ENCODE measurements at places on chromosomes 1 and 21.
A peak's percentile ranks its signal among the peaks of the same experiment; 100 is the strongest.

DNA sequence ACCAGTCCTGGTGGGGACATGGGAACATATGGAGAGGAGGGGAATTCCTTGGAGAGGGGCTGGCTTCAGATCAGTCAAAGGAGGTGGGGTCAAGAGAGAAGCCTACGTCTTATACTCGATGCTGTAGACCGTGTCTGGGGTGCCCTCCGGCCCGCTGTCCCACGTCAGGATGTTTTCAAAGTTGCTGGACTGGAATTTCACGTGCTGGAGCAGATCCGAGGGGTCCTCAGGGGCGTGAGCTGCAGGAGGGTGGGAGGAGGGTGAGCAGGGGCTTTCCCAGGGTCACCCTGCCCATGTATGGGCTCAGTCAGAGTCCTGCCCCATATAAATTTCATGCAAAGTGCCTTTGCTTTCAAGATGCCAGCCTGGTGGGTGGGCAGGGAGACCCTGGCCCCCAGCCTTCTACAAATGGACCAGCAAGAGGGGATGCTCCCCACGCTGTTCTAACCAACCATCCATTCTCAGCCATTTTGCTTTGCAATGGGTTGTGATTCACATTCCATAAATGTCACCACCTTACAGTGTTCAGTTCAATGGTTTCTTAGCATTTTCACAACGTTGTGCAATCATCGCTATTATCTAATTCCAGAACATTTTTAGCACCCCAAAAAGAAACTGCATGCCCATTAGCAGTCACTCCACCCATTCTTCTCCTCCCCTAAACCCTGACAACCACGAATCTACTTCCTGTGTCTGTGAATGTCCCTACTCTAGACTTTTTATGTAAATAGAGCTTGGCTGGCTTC, 4.3 kb downstream of the IL22RA1 start:
- no peak for ATAC-seq

DNA sequence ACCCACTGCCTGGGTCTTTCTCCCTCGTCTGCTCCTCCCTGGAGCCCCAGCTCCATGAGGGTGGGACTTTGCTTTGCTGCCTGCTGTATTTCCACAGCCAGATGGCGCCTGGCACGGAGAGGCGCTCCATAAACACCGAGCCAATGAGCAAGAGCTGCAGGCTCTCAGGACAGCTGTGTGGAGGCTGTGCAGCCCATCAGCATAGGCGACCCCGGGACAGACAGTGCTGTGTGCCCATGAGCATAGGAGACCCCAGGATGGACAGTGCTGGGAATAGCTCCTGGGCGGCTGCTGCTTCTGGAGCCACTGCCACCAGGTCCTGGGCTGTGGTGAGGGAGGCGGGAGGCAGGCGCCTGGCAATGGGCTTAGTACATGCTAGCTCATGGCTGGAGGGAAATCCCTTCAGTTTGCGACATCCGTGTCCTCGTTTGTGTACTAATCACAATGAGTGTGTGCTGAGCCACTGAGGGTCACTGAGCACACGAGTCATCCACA, 29.2 kb downstream of the CEP104 start:
- no peak for ATAC-seq

- ATAC-seq: no peak
These were observed 199.1 kb downstream of the SLC45A1 start for GRCh38 chr1:8516793-8517556.

DNA sequence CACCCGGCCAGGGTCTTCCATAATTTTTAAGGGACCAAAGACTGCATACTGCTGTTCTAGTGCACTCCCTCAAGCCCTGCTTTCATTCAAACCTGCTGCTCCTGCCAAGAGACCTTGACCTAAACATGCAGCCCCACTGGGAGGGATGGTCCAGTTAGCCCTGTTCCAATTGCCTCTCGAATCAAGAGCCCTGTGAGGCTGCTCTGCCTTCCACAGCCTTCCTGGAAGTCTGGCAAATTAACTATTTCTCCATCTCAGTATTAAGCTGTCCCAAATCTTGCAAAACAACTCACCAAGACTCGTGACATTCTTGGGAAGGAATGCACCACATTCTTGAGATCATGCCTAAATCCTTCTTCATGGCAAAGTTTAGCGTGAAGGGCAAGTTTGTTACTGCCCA, 231.3 kb downstream of the C1orf94 start:
- ATAC-seq: peak; percentile 31

- ATAC-seq: no peak
These were observed 127.8 kb downstream of the GABPA start for GRCh38 chr21:25862596-25862995.

DNA sequence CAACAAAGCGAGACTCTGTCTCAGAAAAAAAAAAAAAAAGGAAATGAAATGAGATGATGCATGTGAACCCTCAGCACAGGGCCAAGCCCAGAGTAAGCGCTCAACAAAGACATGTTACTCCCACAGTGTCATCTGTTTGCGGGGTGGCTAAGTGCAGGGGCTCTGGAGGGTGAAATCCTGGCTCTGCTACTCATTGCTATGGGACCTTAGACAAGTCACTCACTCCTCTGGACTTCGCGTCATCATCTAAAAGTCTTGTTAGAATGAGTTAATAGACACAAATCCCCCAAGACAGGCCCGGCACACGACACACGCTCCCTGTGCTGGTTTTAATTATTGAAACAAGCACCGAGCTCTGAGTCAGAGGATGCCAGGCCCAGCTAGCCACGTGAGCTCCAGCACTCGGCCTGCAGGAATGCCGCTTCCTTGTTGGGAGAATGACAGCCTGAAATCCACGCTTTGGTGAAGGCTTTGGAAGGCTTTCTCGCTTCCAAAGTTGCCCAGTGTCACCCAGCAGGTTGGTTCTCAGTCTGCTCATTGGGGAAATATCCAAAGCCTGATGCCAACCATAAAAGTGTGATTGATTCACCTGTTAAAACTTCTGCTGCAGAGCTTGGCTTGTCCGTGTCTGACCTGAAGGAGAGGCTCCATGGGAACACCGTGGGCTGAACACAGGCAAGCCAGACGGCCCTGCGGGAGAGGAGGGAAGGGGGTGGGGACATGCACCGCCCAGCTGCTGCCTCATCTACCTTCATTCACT, 36.7 kb upstream of the TARDBP start:
- ATAC-seq: peak; percentile 48
